ENCODE measurements at places on chromosomes 2 and 18.

- no peak for DNase-seq
Observed at GRCh38 chr2:180842461-180842860, 137.9 kb upstream of the UBE2E3 start.

GRCh38 chr18:34297287-34297686 is 72.6 kb upstream of the NOL4 start:
- no peak for DNase-seq

- DNase-seq, result no peak
Observed at GRCh38 chr2:109715313-109715805, 78.7 kb upstream of the RGPD5 start.

GRCh38 chr2:113795405-113795920 is 39.0 kb upstream of the SLC35F5 start:
- no peak for DNase-seq

- no peak for DNase-seq
Observed at GRCh38 chr2:70412294-70413070, 110.6 kb upstream of the FAM136A start.

GRCh38 chr18:25453556-25454269 is 101.7 kb upstream of the ZNF521 start:
- no peak for DNase-seq

- DNase-seq, result no peak
Observed at GRCh38 chr2:164835302-164835701, 6.3 kb downstream of the COBLL1 start.

DNA sequence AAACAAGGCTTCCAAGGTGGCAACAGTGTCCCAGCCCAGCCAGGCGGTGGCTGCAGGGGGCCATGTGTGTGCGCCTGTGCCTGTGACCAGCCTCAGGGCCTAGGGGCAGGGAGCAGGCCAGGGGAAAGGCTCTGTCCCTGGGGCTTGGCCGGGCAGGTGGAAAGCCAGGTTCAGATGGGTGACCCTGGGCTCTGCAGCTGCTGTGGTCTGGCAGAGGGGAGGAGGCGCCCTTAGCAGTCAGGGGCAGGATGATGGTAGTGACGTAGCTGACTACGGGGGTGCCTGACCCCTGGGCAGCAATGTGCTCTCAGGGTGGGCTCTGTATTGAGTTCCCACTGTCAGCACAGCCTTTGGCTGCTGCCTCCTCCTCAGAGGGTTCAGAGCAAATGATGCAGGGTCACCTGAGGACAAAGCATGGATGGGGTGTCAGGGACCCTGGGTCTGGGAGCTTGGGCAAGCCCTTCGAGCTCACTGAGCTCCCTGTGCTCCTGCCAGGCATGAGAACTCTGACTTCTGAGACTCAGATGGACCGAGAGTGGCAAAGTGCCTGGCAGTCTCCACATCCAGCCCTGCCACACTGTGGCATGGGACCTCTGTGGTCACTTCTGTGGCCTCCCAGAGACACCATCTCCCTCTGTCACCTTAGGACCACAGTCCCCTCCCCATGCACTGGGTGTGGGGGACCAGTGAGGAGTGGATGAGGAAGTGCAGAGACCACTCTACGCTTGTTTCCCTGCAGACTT is 56.6 kb upstream of the ALPP start:
- no peak for DNase-seq

- DNase-seq, result no peak
Observed at GRCh38 chr18:6557057-6557769, 142.5 kb upstream of the L3MBTL4 start.

DNA sequence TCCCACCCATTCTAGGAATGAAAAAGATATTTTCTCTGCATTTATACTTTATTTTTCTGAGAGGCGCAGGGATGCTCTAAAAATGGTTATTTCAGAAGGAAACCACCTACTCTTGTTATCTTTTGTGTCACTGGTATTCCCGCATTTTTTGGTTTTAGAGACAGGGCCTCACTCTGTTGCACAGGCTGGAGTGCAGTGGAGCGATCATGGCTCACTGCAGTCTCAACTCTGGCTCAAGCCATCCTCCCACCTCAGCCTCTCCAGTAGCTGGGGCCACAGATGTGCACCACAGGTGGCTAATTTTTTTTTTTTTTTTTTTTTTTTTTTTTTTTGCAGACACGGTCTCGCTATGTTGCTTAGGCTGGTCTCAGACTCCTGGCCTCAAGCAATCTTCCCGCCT is 135.9 kb downstream of the NCK2 start:
- DNase-seq, result no peak

- DNase-seq, result no peak
Observed at GRCh38 chr18:12059334-12060181, 34.1 kb upstream of the ANKRD62 start.

DNA sequence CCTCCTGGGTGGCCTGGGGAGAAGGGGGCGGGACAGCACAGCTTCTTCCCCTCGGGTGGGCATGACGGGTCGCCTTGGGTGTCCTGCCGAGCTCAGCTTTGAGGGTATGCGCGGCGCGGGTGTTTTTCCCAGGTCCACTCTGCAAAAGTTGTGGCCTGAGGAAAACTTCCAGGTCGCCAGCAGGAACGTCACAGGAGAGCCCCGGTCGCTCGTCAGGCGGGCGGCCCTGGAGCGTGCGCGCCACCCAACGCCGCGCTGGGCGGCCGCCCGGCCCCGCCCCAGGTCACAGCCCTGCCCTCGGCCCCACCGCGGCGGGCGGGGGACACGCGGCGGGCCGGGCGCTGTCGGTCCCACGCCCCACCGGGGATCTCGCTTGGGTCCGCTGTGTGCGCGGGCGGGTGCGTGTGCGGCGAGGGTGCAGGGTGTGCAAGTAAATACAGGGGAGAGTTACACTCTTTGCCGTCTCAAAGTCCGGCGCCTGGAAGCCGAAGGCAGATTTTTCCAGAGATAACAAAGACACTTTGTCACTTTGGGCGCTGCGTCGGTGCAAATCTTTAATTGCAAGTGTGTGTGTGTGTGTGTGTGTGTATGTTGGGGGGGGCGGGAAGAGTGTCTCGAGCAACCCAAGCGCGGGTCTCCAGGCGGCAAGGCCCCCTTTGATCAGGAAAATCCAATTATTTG is 616 bp upstream of the SP5 start:
- peak; percentile 18 for DNase-seq

- no peak for DNase-seq
Observed at GRCh38 chr2:198991431-198991830, 466.3 kb downstream of the SATB2 start.

GRCh38 chr2:30706534-30707303 is 100.5 kb downstream of the CAPN13 start:
- DNase-seq, result peak; percentile 46

GRCh38 chr2:30362468-30363081 is 84.5 kb upstream of the LCLAT1 start:
- DNase-seq, result no peak

- no peak for DNase-seq
Observed at GRCh38 chr18:10270151-10270571, 184.3 kb upstream of the APCDD1 start.

DNA sequence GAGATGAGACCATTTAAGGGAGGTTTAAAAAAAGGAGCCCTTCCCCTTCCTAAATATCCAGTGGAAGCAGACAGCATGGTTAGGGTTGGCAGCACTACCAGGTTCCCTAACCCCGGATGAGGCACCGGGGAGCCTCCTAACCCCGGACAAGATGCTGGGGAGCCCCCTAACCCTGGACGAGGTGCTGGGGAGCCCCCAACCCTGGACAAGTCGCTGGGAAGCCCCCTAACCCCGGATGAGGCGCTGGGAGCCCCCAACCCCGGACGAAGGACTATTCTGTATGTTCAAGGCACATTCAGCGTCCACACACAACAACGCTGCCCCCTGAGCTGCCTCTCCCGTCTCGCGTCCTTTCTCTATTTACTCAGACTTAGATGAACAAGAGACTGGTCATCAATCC is 51.9 kb downstream of the ANKMY1 start:
- DNase-seq, result no peak

- DNase-seq, result no peak
Observed at GRCh38 chr18:27632706-27633105, 447.6 kb upstream of the CHST9 start.

DNA sequence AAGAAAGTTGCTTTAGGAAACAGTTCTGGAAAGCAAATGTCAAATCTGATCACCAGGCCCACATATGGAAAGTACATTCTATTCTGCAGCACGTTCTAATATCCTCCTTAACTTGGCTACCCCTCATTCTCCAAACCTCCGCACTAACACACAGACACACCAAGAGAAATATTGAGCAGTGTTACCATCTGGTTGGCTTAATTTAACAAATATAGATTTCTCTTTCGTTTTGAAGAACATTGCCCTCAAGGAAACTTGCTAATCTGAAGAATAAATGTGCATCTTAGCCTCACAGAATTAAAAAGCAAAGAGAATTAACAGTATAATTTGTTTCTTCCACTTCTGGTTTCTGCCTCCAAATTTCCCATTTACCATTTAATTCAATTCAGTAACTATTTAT is 72.8 kb upstream of the TTC39C start:
- no peak for DNase-seq

DNA sequence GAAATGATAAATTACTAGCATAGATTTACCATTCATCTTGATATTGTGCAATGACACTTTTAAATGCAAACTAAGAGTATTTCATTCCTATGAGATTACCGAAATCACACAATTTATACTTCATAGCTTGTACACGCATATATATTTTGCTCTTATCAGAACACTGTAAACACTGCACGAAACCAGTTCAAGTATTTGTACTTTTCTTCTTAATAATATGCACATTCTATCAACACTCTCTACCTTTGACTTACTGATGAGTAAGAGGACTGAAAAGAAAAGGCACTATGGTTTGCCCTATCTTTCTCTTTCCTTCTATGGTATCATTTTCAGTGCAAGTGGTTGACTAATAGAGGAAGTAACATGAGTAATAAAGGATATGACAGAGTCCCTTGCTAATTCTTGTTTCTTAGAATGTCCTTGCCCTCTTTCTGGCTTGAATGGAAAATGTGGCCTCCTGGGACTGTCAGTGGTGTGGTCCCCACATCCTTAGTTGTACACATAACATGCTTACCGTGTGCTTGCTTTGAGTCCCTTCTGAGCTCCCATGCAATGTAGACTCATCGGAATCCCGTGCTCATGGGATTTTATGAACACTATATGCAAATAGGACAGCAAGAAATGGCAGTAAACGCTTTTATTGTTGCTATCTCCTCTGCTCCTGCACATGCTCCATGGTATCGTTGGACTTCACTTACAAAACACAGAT is 363.5 kb upstream of the TNP1 start:
- DNase-seq, result peak; percentile 83

GRCh38 chr2:106284255-106284654 is 90.2 kb upstream of the UXS1 start:
- no peak for DNase-seq

DNA sequence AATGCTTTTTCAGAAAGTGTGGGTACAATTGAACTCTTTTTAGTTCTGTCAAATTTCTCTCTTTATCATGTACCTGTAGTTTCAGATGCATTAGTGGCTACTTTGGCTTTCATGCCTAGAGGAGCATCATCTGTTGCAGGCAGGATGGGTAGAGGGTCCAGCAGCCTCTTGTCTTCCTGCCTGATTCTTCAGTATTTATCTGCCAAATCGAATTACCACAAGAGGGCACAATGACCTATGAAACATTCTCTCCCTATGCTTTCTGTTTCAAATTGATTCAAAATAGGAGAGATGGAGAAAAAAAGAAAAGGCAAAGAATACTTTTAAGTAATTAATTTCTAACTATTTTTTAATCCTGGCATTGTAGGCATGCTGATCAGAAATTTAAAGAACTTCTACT is 477.2 kb downstream of the TRIB2 start:
- DNase-seq, result no peak

GRCh38 chr18:32629981-32630700 is 142.7 kb downstream of the KLHL14 start:
- DNase-seq, result no peak

GRCh38 chr2:163370169-163370886 is 365.5 kb downstream of the FIGN start:
- no peak for DNase-seq

GRCh38 chr18:65753520-65753919 is 2.7 kb downstream of the CDH7 start:
- no peak for DNase-seq

GRCh38 chr2:21782866-21783265 is 659.1 kb downstream of the TDRD15 start:
- no peak for DNase-seq
